Left lung (tissue), 14 donors: ENCODE measurements at places on chromosomes 5 and 9.

GRCh38 chr5:149745943-149746324 lies 15.8 kb downstream of the PPARGC1B start:
- no peak overlapping the region for H3K4me3 ChIP-seq
- no peaks in the 10 kb centered on the region for H3K36me3 ChIP-seq
- H3K4me1 ChIP-seq = peaks cover 17% of the 10 kb centered on the region
- H3K27me3 ChIP-seq = no peaks in the 10 kb centered on the region
- no peak for DNase-seq
- no peak overlapping the region for H3K27ac ChIP-seq

- H3K27me3 ChIP-seq = peaks cover 17% of the 10 kb centered on the region
- H3K4me1 ChIP-seq = no peaks in the 10 kb centered on the region
- H3K4me3 ChIP-seq = no peak overlapping the region
- no peak overlapping the region for H3K27ac ChIP-seq
Observed at GRCh38 chr9:130255631-130256134, 9.9 kb upstream of the HMCN2 start.

- no peak overlapping the region for H3K27ac ChIP-seq
- H3K4me3 ChIP-seq = no peak overlapping the region
- no peak for DNase-seq
- H3K36me3 ChIP-seq = no peaks in the 10 kb centered on the region
Observed at GRCh38 chr5:28603869-28604268, 1565.5 kb upstream of the CDH9 start.

DNA sequence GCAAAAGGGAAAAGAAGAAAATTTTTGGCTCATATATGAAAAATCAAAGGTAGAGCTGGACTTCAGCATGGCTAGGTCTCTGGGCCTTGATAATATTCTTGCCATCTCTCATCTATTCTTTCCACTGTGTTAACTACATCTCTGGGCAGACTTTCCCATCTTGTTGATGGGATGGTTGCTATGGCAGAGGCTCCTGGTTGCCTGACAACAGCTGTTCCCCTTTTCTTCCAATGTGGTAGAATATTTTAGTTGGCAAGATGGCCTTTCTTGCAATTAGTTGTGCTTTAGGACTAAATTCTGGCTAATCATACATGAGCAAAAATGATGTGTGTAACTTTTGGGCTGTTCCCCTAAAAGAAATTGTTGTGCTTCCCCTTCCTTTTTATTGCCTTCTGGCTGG lies 40.2 kb upstream of the ARAP3 start:
- DNase-seq = no peak
- no peaks in the 10 kb centered on the region for H3K36me3 ChIP-seq
- H3K4me1 ChIP-seq = no peaks in the 10 kb centered on the region
- H3K27me3 ChIP-seq = peaks cover 15% of the 10 kb centered on the region
- H3K4me3 ChIP-seq = no peak overlapping the region
